ENCODE measurements at places on chromosomes 11 and 22.

- no peak for DNase-seq
Observed at GRCh38 chr11:118819334-118820024, 28.5 kb upstream of the DDX6 start.

- DNase-seq: no peak
Observed at GRCh38 chr11:17014321-17014832, at the start of gene PLEKHA7. TSS of gene PLEKHA7 (minus strand) at chr11:17014414. CDS start at chr11:17014401, 13 bp downstream.

- peak; percentile 88 for DNase-seq
Observed at GRCh38 chr22:19959043-19959586, 17.5 kb upstream of the TXNRD2 start.

DNA sequence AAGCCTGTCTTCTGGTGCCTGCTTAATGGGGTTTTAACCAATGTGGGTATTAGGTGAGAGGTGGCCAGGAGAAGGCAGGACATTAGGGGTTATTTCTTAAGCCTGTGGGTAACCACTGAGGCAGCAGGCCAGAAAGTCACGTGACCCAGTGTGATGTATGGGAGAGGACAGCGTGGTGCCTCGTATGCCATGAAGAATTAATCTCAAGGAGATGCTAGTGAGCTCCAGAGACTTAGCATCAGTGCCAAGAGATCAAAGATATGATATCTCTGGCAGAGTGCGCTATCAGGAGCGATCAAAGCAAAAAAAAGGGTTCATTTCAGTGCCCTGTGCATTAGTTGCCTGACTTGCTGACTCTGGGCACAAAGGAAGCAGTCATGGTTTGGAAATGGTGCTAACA lies 275.5 kb downstream of the KIRREL3 start:
- DNase-seq: no peak

GRCh38 chr22:42356533-42356932 lies 75.7 kb downstream of the NFAM1 start:
- DNase-seq: no peak

- no peak for DNase-seq
Observed at GRCh38 chr22:40313007-40313406, 33.3 kb upstream of the ADSL start.

DNA sequence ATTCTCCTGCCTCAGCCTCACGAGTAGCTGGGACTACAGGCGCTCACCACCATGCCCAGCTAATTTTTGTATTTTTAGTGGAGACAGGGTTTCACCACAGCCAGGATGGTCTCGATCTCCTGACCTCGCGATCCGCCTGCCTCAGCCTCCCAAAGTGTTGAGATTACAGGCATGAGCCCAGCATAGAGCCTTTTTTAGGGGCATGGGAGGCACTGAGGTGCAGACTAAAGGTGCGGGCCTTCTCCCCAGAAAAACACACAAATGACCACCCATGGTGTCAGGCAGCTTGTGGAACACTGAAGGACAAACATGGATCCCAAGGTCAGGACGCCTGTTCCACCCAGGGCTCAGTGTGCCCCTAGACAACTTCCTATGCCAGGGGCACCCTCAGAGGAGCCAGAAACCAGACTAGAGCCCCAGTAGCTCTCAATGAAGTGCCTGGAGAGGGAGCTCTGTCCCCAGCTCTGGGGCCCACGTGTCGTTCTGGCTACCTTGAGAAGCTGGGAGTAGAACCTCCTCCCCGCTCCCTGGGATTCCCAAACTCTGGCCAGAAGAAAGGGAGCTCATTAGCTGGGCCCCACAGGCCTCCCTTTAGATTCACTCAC lies 21.2 kb upstream of the CD5 start:
- DNase-seq: no peak

GRCh38 chr11:84480131-84480530 lies 1147.0 kb downstream of the DLG2 start:
- no peak for DNase-seq

GRCh38 chr11:41665441-41666360 lies 206.2 kb upstream of the LRRC4C start:
- DNase-seq: no peak

DNA sequence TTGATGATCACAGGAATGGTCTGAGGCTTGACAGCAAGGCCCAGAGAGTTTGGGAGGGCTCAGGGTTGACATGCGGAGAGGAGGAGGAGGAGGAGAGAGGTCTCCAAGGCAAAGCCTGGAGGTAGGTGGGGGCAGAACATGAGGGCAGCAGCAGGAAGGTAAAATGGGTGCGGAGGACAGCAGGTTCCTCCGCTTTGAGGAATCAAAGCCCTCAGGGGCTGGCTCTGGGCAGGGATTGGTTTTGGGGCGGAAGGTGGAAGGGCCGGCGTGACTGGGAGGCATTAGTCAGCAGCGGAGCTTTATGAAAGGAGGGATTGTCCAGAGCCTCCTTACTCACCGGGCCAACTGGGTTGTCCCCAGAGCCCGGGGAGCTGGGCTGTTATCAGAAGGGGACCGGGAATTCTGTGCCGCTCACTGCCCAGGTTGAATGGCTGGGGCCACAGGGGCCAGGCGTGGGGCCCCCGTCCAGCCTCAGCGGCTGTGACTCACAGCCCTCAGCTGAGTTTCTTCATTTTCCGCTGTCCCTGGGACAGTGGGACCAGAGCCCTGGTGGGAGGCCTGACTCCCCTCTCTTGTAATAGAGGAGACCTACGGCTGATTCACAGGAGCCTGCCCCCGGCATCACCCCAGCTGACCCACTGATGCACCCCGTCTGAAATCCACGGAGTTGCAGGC lies 36.2 kb downstream of the LIF start:
- no peak for DNase-seq

DNA sequence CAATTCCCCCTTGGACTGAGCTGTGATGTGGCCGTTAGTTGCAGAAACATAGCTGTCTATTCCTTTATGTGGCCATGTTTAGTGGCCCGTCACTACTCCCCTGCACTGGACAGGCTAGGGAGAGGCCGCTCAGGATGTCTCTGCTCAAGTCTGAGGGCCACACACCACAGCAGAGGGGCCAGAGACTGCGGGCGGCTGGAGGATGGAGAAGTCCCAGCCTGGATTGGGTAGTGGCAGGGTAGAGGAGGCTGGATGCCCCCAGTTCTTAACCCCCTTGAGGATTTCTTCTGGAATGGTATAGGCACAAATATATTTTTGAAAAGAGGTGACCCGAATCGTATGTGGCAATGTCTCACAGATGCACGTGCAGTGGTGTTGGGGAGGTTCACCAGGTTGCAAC lies 116.4 kb upstream of the B3GAT1 start:
- peak; percentile 20 for DNase-seq

DNA sequence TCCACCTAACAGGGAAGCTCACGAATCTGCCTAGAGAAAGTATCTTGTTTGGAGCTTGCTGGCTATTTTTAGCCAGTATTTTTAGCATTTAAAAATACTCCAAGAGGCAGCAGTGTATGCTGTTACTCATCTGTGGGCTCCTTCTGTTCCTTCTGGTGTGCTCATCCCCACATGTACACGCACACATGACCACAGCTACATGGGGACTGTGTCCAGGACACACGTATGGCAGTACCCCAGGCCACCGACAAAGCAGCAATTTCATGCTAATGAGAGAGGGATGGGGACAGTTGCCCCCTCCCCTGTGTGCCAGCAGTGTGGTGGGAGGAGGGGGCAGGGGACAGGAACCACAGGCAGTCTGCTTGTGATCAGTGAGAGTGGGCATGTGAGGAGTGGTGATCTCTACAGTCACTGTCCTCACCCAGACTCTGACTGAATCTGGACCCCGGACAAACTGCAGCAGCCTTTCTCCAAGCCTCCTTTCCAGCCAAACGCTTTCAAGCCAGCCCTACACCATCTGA lies 16.4 kb downstream of the USP2 start:
- DNase-seq: peak; percentile 61

- no peak for DNase-seq
Observed at GRCh38 chr22:32069579-32070372, 26.7 kb downstream of the SLC5A1 start.

GRCh38 chr11:110199184-110199981 lies 97.0 kb downstream of the RDX start:
- no peak for DNase-seq

DNA sequence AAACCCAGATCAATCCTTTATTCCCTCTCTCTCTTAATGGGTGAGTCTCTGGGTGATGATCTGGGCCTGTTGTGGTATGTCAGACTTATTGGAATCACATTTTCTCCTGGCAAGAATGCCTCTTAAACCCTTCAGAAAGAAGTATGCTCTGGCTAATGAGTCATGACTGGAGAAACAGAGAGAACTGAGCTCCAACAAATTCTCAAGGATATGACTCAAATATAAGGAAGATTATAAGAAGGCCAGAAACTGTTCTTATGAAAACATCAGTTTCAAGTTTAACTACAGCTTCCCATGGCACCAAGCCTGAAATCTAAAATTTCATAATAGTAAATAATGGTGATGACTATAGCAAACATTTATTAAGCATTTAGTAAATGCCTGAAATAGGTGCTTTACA lies 83.9 kb downstream of the OR5AK2 start:
- DNase-seq: no peak

DNA sequence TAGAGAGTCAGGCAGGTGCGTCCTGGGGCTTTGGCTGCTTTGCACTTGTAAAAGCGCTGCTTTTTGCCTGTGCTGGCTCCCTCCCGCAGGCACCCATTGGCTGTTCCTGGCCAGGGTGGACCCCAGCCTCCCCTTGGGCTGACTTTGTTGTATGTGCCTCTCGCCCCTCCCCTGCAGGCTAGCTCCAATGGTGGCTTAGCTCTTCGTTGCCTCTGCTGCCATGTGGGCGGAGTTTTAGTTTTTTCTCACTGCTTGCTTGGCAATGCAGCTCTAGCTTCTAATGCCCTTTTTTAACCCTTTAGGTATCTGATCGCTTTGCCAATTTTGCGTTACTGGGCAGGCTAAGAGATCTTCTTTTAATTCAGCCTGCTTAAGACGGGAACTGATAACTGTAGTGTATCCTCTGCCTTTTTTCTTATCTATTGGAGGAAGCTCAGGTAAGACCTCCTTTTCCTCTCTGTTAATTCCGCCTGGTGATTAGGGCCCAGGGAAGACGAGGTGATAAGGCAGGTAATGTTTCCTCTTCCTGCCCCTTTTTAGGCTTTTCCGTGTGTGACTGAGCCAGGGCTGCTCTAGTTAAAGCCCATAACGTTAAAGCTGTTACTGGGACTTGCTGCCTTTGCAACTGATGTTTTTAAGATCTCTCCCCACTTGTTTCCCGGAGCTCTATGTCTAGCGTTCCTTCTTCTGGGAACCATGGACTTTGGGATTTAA lies 11.7 kb upstream of the GLYATL1 start:
- no peak for DNase-seq

GRCh38 chr11:10349281-10349665 lies 44.4 kb downstream of the ADM start:
- no peak for DNase-seq

GRCh38 chr22:46661221-46661851 lies 41.1 kb downstream of the GRAMD4 start:
- DNase-seq: no peak

- no peak for DNase-seq
Observed at GRCh38 chr11:61749591-61750217, 2.7 kb upstream of the MYRF start.

DNA sequence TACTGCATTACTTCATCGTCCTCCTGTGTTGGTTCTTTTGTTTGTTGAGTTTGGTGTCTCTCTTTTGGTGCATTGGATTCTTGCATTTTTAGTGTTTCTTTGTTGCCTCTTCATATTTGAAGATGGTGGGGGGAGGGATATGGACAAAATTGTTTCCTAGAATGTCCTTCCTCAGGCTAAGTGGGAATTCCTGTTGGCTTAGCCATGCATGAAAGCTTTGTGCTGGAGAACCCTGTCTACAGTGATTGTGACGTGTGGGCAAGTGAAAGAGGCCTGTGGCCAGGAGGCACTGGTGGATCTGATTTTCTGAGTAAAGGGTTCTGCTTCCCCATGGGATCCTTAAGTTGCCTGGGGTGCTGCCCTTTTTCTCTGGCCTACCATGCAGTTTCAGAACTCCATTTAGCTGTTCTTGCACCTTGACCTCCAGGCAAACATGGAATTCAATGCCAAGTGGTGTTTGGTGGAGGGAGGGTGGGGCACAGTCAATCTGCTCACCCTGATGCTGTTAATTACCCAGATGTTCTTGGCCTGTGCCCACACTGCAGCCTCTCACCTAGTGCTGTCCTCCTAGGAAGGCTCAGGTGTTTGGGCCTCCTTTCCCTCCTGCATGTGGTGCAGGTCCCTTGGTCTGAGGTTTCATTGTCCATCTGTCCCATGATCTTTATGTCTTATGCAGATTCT lies 46.3 kb upstream of the SLC22A12 start:
- DNase-seq: no peak

GRCh38 chr11:2754008-2754407 lies 54.2 kb upstream of the KCNQ1OT1 start:
- DNase-seq: no peak

DNA sequence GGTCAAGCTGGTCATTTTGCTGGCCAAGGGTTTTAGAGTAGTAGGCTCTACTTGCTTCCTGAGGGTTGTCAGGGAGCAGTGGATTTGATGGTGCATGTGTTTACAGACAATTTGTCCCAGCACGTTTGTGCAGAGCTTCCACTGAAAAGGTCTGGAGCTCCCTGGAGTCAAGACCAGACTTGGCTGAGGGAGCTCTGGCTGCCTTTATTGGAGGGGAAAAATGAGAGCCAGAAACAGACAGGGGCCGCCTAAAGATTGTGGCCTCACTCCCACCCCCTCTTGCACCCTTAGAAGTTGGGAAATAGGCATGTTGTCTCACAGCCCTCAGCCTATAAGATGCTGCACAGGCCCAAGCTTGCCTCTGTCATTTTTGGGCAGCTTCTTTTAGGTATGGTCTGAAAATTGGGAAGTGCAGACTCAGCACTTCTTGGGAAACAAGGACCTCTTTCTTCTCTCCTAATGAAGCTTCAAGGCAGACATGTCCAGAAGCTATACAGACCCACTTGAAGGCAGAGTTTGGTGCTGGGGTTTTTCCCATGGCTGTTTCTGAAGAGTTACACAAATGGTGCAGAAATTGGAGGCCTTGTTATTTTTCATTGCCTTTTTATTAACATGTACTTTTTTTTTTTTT lies 55.1 kb downstream of the AMOTL1 start:
- no peak for DNase-seq

DNA sequence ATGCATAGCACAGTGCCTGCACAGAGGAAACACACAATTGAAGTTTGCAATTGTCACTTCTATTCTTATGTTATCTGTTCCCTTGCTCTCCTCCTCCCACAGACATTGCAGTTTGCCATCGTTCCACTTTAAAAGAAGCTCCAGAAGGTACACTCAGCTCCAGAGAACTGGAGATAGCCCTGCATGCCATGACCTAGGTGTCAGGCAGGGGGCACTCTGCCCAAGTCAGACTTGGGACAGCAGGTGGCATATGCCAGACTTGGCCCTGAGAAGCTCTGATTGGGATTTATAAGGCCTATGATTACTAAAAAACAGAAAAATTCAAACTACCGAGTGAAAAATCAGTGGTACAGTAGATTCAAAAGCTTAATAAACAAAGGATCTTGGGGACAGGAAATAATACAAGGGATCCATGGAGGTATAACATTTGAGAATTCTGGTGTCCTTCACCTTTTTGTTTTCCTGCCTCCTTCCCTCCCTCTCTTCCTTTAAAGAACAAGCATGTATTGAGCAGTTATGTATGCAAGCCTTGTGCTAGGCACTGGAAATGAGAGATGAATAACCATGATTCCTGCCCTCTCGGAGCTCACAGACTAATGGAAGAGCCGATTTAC lies 40.0 kb downstream of the TENM4 start:
- DNase-seq: no peak
